ENCODE measurements at places on chromosomes 1 and 21. TPM values are rescaled to one million over a fixed set of nuclear protein-coding genes. Genes with fewer than 3 reads are reported as not detected.
A peak's percentile ranks its signal among the peaks of the same experiment; 100 is the strongest.

GRCh38 chr1:22237433-22238093 is 94.7 kb upstream of the WNT4 start:
- no peaks in the 10 kb centered on the region for H3K4me1 ChIP-seq
- no peak for DNase-seq
- H3K36me3 ChIP-seq = no peaks in the 10 kb centered on the region
- no peak overlapping the region for H3K4me3 ChIP-seq
- no peak overlapping the region for H3K27ac ChIP-seq

The HFM1 gene
- total RNA-seq = 0.07 TPM

DNA sequence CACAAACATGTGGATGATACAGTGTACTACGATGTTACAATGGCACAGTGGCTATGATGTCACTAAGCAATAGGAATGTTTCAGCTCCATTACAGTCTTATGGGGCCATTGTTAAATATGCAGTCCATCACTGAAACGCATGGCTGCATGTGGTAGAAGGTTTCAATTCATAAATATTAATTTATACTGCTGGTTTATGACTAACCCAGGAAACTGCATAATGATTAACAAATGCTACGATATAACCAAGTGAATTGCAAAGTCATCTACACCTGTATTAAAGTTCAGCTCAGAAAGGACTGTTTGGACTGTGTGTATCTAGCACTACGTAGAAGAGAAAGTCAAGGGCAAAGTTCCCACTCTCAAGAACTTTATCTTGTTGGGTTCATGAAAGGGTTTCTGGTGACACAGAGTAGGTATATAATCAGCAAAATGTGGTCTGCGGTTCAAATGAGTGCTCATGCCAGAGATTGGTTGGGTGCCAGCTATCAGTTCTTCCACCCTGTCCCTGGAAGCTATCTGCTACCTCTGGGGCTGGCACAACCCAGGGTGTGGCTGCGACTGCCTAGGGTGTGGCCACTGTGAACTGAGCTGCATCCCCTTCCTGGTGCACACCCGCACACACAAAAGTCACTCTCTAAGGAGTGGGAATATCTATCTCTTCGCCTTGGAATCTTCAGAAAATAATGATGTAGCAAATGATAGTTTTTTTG is 14.8 kb downstream of the MGST3 start:
- H3K27me3 ChIP-seq = no peaks in the 10 kb centered on the region
- no peak overlapping the region for H3K4me3 ChIP-seq
- DNase-seq = peak; percentile 16
- H3K4me1 ChIP-seq = peaks cover 6% of the 10 kb centered on the region
- no peaks in the 10 kb centered on the region for H3K36me3 ChIP-seq

The UTS2 gene
- total RNA-seq = 3.0 TPM

- peaks cover 24% of the 10 kb centered on the region for H3K27me3 ChIP-seq
- DNase-seq = no peak
- no peak overlapping the region for H3K4me3 ChIP-seq
Observed at GRCh38 chr1:203440771-203441170, 34.8 kb upstream of the PRELP start.

The KCNJ6 gene
- not detected for total RNA-seq

The CFAP141 gene
- total RNA-seq = not detected

- peaks cover 3% of the 10 kb centered on the region for H3K36me3 ChIP-seq
- no peak overlapping the region for H3K27ac ChIP-seq
- no peaks in the 10 kb centered on the region for H3K27me3 ChIP-seq
Observed at GRCh38 chr1:162360237-162360873, 16.3 kb downstream of the SPATA46 start.

DNA sequence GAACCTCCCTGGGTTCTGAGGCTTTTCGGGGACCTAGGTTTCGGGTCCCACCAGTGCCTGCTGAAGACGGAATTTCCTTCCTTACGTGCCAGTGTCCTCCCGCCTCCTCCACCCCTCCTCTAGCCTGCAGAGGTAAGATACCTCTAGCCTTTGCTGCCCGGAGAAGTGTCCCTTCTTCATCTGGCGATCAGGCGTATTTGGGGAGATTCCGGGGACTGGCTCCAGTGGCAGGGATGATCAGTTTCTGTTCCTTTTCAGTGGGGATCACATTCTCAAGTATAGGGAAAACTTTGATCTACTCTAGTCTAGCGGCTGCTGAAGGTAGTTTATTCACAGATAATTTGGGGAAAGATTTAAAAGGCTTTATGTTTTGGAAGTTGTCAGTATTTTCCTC is 674 bp downstream of the CEP350 start:
- DNase-seq = no peak
- H3K4me1 ChIP-seq = peaks cover 8% of the 10 kb centered on the region
- no peaks in the 10 kb centered on the region for H3K36me3 ChIP-seq
- peak overlapping the region; percentile 79 for H3K27ac ChIP-seq
- H3K27me3 ChIP-seq = no peaks in the 10 kb centered on the region

DNA sequence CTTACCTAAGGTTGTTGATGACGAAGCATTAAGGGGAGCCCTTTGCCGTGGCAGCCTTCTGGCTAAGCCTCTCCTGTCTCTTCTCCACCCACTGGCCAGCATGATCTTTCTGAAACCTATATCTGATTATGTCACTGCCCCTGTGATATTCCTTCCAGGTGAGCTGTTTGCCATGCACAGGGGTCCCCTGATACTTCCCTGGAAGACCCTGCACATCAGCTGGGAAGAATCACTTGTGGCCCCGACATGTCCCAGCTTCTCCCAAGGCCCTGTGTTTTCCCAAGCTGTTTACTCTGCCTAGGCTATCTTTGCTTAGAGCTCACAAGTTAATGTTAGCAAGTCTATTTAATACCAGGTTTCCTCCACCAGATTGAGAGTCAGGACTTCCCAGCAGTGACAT is 12.3 kb downstream of the RD3 start:
- no peak overlapping the region for H3K27ac ChIP-seq
- DNase-seq = no peak
- no peaks in the 10 kb centered on the region for H3K36me3 ChIP-seq
- H3K4me1 ChIP-seq = no peaks in the 10 kb centered on the region
- no peak overlapping the region for H3K4me3 ChIP-seq

- no peaks in the 10 kb centered on the region for H3K4me1 ChIP-seq
- H3K36me3 ChIP-seq = no peaks in the 10 kb centered on the region
- no peak overlapping the region for H3K27ac ChIP-seq
- peaks cover 28% of the 10 kb centered on the region for H3K27me3 ChIP-seq
Observed at GRCh38 chr1:4076346-4076745, 176.3 kb upstream of the C1orf174 start.

- H3K4me1 ChIP-seq = no peaks in the 10 kb centered on the region
- H3K27ac ChIP-seq = no peak overlapping the region
- no peak overlapping the region for H3K4me3 ChIP-seq
- H3K36me3 ChIP-seq = no peaks in the 10 kb centered on the region
- peaks cover 13% of the 10 kb centered on the region for H3K27me3 ChIP-seq
- DNase-seq = no peak
Observed at GRCh38 chr1:159443066-159443750, 3.7 kb downstream of the OR10J1 start.

GRCh38 chr1:230976360-230976759 is 2.3 kb downstream of the TTC13 start:
- 0 out of 2 replicates have a peak, but pooled peaks cover 2% of the 10 kb centered on the region for H3K36me3 ChIP-seq
- peaks cover 13% of the 10 kb centered on the region for H3K4me1 ChIP-seq
- no peak overlapping the region for H3K27ac ChIP-seq
- H3K27me3 ChIP-seq = no peaks in the 10 kb centered on the region
- no peak overlapping the region for H3K4me3 ChIP-seq
- no peak for DNase-seq

DNA sequence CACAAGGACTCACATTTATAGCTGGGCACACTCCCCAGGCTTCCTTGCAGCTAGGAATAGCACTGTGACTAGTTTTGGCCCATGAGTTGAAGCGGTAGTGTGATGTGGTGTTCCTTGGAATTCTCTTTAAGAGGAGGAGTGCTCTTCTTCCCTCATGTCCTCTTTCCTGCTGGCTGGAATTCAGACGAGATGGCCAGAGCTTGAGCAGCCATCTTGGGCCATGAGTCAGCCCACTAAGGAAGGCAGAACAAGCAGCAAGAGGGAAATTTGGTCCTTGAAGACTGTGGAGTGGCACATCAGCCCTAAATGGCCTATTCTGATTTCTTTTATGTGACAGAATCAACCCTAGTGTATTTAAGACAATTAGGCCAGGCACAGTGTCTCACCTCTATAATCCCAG is 20.0 kb downstream of the HTR6 start:
- DNase-seq = no peak
- no peaks in the 10 kb centered on the region for H3K27me3 ChIP-seq
- no peaks in the 10 kb centered on the region for H3K4me1 ChIP-seq
- H3K36me3 ChIP-seq = no peaks in the 10 kb centered on the region
- no peak overlapping the region for H3K4me3 ChIP-seq

- DNase-seq = no peak
- H3K27me3 ChIP-seq = no peaks in the 10 kb centered on the region
- H3K4me3 ChIP-seq = no peak overlapping the region
- no peaks in the 10 kb centered on the region for H3K36me3 ChIP-seq
- H3K27ac ChIP-seq = no peak overlapping the region
- H3K4me1 ChIP-seq = peaks cover 19% of the 10 kb centered on the region
Observed at GRCh38 chr1:201742476-201742875, 86.5 kb upstream of the IPO9 start.

- H3K27me3 ChIP-seq = no peaks in the 10 kb centered on the region
- DNase-seq = no peak
- peaks cover 16% of the 10 kb centered on the region for H3K4me1 ChIP-seq
- H3K4me3 ChIP-seq = no peak overlapping the region
- H3K36me3 ChIP-seq = no peaks in the 10 kb centered on the region
- no peak overlapping the region for H3K27ac ChIP-seq
Observed at GRCh38 chr1:40930174-40930964, 49.1 kb upstream of the CTPS1 start.

GRCh38 chr1:62621907-62622306 is 24.6 kb downstream of the ANGPTL3 start:
- DNase-seq = peak; percentile 8
- H3K4me1 ChIP-seq = peaks cover 11% of the 10 kb centered on the region
- no peaks in the 10 kb centered on the region for H3K27me3 ChIP-seq
- H3K27ac ChIP-seq = no peak overlapping the region
- no peak overlapping the region for H3K4me3 ChIP-seq

The CFHR2 gene
- total RNA-seq = not detected

DNA sequence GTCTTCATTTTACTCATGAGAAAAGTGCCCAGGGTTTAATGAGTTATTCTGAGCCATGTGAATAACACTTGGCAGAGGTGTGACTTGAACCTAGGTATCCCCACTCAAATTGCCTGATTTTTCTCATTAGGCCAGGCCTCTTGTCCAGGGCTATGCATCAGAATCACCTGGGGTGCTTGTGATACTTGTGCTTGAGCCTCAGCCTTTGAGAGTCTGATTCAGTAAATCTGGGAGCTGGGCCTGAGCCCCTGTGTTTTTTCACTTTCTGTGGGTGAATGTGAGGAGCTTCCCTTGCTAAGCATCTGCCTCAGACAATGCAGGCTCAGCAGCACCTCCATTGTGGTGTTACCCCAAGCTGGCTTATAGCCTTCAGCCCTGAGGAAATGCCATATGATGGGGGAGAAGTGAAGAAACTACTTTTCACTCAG is 127.1 kb downstream of the S1PR1 start:
- DNase-seq = no peak
- no peaks in the 10 kb centered on the region for H3K4me1 ChIP-seq
- no peaks in the 10 kb centered on the region for H3K27me3 ChIP-seq
- no peak overlapping the region for H3K4me3 ChIP-seq

The FMO1 gene
- not detected for total RNA-seq

DNA sequence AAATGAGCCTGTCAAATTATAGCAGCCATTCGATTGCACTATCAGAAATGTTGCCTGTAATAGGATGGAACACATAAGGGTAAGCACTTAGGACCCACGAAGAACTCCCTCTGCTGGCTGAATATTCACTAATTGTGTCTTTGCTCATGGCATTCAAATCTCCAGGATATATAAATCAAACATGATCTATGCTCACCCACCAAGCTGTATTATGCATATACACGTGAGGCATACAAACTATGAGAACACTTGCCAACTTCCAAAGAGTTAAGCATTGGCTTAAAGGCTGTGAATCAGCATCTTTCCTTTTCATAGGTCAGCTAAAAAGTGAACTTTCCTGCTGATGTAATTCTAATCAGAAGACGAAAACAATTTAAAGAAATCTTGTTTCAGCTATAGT is 34.5 kb downstream of the TMPRSS15 start:
- no peak for DNase-seq
- no peak overlapping the region for H3K27ac ChIP-seq
- H3K4me3 ChIP-seq = no peak overlapping the region
- no peaks in the 10 kb centered on the region for H3K36me3 ChIP-seq
- no peaks in the 10 kb centered on the region for H3K27me3 ChIP-seq

GRCh38 chr1:30704271-30704670 is 19.1 kb downstream of the MATN1 start:
- no peak for DNase-seq
- H3K4me1 ChIP-seq = peaks cover 27% of the 10 kb centered on the region
- H3K36me3 ChIP-seq = no peaks in the 10 kb centered on the region
- no peak overlapping the region for H3K4me3 ChIP-seq
- no peaks in the 10 kb centered on the region for H3K27me3 ChIP-seq

The AADACL4 gene
- not detected for total RNA-seq

GRCh38 chr1:225996946-225997545 is 2.1 kb downstream of the SDE2 start:
- peaks cover 28% of the 10 kb centered on the region for H3K36me3 ChIP-seq
- no peak overlapping the region for H3K27ac ChIP-seq
- no peak for DNase-seq
- no peaks in the 10 kb centered on the region for H3K27me3 ChIP-seq

- DNase-seq = no peak
- H3K36me3 ChIP-seq = no peaks in the 10 kb centered on the region
- H3K4me1 ChIP-seq = no peaks in the 10 kb centered on the region
- no peak overlapping the region for H3K27ac ChIP-seq
- H3K4me3 ChIP-seq = no peak overlapping the region
Observed at GRCh38 chr1:113488576-113489177, 98.4 kb downstream of the MAGI3 start.

DNA sequence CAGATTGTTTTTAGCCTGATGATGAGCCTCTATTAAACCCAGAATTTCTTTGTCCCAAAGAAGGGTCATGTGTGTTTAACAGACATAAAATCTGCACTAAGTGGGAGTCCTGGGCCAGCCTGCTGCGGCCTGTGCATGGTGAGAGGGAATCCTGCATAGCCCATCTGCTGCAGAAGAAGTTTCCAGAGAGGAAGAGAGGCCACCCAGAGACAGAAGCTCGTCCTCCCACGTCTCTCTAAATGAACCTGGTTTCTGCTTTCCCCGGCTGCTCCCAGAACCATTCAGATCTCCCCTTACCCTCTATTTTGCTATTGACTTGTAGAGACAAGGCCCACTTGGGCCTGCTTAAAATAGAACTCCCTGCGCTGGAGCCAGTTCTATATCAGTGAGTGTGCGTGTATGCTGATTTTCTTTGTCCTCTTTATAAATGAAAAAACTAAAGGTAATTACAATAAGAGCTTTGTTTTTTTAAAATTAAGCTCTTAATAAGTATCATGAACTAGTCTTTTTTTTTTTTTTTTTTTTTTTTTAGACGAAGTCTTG is 142.8 kb upstream of the RAB4A start:
- no peaks in the 10 kb centered on the region for H3K36me3 ChIP-seq
- H3K4me3 ChIP-seq = no peak overlapping the region
- H3K4me1 ChIP-seq = peaks cover 5% of the 10 kb centered on the region
- H3K27ac ChIP-seq = no peak overlapping the region
- DNase-seq = no peak
